ENCODE measurements at places on chromosomes 3 and 15.

- DNase-seq: no peak
These were observed 145.5 kb upstream of the TPM1 start for GRCh38 chr15:62896969-62897486.

- DNase-seq: no peak
These were observed 162.9 kb upstream of the PDZRN3 start for GRCh38 chr3:73787620-73788019.

- no peak for DNase-seq
These were observed 237.3 kb downstream of the FMN1 start for GRCh38 chr15:32957219-32957618.

DNA sequence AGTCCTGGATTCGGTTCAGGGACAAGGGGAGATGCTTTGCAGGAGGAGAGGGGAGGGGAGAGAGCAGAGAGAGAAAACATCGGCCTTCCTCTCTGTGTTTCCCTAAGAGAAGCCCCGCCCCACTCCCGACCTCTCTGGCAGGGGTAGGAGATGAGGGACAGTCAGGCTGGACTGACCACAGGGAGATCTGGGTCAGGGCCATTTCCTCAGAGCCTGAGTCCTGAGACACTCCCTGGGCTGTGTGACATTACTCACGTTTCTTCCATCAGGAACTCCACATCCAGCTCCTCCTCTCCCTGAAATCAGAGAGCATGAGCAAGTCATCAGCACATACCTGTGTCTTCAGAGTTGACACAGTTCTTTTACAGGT, 9.1 kb downstream of the PLA2G4D start:
- no peak for DNase-seq

DNA sequence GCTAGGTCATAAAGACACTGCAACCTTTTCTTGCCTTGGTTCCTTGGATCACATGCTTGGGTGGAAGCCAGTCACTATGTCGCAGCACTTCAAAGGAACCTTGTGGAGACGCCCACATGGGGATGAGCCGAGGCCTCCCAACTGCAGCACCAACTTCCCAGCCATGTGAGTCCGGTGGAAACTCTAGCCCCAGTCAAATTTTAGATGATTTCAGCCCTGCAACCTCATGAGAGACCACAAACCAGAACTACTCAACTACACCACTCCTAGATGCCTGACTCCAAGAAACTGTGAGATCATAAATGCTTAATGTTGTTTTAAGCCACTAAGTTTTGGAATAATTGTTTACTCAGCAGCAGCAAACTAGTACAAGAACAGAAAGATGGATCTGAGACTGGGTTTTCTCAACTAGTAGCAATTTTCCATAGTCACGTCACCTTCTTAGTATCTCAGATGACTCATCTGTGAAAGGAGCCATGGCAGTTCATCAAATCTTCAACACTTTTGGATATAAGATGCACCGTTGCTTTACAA, 86.5 kb downstream of the MB21D2 start:
- DNase-seq: no peak

GRCh38 chr3:168425936-168426595, 330.3 kb upstream of the GOLIM4 start:
- no peak for DNase-seq

GRCh38 chr3:156425651-156426050, 129.3 kb downstream of the SSR3 start:
- DNase-seq: no peak

DNA sequence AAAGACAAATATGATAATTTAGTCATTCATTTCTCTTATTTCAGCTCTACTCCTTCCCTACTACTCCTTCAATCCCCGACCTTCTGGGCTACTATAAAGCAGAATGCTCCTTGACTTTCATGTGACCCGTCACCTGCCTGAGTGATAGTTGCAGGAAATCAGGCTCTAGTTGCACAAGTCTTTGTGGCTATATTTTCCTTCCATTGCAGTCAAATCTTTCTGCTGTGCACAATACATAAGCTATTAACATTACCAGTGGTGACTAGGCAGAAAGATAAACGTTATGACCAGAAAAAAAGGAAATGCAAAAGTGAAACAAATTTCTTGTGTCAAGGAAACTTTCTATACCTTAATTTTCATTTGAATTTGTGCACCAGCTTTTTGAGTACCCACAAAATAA, 2.3 kb downstream of the SUCNR1 start:
- DNase-seq: no peak

- no peak for DNase-seq
These were observed 547.2 kb upstream of the TGFBR2 start for GRCh38 chr3:30059240-30059639.

- no peak for DNase-seq
These were observed 46.2 kb downstream of the NRG4 start for GRCh38 chr15:75966073-75966472.

- no peak for DNase-seq
These were observed 82.4 kb downstream of the OXSM start for GRCh38 chr3:25872200-25872877.

DNA sequence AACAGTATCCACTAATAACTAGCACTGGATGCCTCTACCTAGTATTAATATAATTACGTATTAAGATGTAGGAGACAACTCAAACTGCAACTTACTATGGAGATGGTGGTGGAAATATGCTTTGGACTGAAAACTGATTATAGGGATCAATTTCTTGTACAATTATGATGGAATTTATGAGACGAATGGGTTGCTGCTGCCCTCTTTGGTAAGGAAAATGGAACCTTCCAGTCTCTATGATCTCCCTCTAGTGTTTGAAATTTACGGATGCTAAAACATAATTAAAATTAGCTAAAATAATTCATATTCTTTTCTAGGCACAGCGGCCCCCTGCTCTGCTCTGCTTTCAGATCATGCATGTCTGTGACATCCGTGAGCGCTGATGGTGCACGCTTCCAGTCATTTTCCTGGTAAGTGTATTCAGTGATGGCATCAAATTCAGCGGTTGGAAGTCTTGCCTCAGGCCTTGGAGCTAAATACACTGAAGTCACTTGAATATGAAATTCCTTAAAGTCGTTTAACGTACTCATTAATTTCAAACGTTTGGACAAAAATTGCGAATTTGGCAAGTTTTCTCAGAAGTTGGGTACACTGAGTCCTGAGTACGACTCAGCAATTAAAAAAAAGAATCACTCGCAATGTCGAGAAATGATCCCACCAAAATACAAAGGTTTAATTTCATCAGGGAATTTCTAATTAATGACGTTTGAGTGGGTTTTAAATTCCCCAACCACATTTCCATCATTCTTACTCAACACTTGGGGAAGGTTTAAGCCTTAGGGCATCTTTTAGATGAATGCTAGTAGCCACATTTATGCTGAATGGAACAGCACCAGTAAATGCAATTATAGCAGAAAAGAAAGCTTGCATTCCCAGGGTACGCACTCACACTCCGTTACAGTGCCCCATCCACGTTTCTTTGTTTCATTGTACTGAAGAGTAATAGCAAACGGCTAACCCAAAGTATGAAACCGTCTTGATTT, 132.6 kb downstream of the NR2F2 start:
- DNase-seq: no peak

- no peak for DNase-seq
These were observed 761.3 kb upstream of the GRM7 start for GRCh38 chr3:6099458-6100075.

DNA sequence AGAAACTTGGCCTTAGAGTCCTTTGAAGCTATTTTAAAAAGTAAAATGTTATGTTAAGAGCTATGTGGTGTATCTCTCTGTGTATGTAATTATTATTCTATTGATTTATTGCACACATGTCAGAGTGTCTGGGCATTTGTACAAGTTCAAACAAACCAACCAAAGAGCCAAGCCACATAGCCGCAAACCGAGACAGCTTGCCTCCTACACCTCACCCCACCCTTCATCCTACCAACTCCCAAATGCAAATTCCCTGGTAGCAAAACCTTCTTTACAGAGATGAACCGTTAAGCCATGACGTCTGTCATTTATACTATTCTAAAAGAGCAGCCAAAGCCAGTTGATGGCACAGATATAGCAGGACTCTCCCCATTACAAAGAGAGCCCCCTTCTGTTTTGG, 332.3 kb downstream of the ERC2 start:
- no peak for DNase-seq

DNA sequence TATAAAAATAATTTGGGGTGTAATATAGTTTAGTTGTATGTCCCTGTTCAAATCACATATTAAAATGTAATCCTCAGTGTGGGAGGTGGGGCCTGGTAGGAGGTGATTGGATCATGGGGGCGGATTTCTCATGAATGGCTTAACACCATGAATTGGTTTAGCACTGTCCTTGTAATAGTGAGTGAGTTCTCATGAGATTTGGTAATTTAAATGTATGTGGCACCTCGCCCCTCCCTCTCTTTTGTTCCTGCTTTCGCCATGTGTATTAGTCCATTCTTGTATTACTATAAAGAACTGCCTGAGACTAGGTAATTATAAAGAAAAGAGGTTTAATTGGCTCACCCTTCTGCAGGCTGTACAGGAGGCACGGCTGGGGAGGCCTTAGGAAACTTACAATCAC, 83.9 kb downstream of the ANXA2 start:
- DNase-seq: no peak

DNA sequence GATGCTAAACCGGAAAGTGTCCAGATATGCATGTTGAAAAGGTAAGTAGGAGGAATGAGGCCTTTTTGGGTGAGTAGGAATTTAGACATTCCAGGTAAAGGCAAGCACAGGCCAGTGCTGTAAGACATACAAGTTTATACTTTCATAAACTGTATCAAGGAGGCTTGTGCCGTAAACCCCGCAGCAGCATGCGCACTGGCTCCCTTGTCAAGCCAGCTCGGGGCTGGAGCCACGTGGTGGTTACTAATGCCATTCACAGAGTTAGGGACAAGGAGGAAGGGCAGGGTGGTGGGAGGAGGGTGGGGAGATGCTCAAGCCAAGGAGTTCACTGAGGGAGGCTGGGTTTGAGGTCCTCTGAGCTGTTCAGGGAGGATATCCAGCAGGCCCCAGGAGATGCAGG, 35.8 kb downstream of the PLD1 start:
- no peak for DNase-seq

- DNase-seq: no peak
These were observed 28.8 kb upstream of the HDAC11 start for GRCh38 chr3:13451301-13451673.

DNA sequence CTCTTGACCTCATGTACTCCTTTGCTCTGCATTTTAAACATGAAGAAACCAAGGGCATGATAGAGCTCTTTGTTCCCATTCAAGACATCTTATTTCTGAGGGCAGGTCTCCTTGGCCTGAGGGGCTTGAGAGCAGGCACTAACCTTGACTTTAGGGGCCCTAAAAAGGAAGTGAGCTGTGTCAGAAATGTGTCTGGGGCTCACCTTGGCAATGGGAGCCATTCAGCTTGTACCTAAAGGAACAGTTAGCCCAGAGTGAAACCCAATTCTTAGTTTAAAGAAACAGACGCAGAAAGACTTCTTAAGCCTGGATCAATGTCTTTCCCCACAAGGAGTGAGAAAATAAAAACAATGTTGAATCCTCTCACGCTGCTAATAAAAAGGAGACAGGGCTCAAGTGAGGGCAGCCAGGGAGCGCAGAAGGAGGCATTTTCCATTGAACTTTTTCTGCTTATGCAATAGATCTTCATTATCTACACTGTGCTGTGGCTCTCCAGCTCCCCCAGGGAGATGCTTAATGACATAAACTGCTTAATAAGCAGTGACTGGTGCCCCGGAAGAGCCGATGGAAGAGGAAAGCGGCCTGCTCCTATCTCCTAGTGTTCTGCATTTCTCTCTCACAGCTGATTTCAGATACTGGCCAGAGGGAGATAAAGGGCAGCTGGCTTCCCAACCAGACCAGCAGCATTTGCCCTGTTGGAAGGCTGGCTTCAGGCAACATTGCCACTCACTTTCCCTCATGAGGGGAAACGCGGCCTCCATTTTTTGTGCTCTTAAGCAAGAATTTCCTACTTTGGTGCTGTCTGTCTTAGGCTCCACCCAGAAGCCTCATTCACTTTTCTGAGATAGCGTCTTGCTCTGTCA, 152.0 kb downstream of the OPA1 start:
- no peak for DNase-seq

- no peak for DNase-seq
These were observed 118.2 kb upstream of the ALDH1A3 start for GRCh38 chr15:100761290-100761935.

- DNase-seq: no peak
These were observed 69.5 kb upstream of the PRICKLE2 start for GRCh38 chr3:64294771-64295170.

DNA sequence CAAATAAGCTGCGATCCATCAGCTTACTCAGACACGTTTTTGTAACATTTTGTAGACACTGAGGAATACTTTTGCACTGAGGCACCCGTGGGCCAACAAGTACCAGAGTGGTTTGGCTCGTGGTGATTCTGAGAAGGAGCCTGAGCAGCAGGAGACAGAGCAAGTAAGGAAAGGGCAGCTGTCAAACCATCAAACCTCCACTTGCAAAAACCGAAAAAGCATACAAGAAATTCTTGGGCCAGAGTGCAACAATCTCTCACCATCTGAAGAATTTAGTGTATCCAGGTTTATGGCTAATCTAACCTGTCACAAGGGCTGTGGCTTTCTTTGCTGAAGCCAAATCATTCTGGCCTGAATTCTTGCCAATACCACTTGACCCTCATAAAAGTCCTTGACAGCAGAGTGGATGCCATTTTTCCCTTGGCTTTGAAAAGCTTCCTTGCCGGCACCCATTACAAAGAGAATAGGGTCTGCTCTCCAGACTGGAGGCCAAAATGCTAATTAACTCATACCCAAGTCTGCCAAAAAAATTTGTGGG, 56.7 kb downstream of the MYO1E start:
- no peak for DNase-seq

DNA sequence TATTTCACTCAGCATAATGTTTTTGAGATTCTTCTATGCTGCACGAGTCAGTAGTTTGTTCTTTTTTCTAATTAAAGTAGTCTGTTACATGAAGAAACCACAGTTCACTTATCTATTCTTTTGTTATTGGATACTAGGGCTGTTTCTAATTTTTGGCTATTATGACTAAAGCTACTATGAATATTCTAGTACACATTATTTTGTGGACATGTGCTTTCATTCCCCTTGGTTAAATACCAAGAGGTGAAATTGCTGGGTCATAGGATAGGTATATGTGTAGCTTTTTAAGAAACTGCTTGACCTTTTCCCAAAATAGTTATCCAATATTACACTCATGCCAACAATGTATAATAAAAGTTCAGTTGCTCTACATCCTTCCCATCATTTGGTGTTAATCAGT, 8.9 kb downstream of the PDE8A start:
- no peak for DNase-seq

- DNase-seq: no peak
These were observed 44.0 kb downstream of the OTOL1 start for GRCh38 chr3:161540594-161540993.

GRCh38 chr3:124442463-124442862, 287.8 kb upstream of the UMPS start:
- no peak for DNase-seq
